Activated T-helper 2 cell treated with anti-CD3 and anti-CD28 coated beads, Interferon-gamma antibody, Interleukin-2, Interleukin-4, amounts not matched to agents 10 μg/mL and 5 μg/mL and 100 μg/mL, durations not matched to agents 14 hours and 24 hours and 36 hours (primary cell): ENCODE measurements at places on chromosomes 12 and 14.

DNA sequence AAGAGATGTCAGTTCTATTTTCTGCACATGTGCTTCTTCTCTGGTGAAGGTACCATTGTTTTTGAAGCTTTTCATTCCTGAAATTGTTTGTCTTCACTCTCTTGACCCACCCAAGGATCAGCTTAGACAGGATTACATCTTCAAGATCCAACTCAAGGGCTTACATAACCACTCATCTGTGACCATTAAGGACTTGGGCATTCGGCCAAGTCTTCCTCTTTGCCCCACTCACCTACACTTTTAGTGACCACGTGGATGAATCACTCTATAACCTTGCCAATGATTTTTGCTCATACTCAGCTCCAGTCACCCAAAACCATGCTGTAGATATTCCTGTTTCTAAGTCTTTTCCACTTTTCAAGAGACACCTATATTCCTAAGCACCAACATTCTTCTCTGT, 36.5 kb upstream of the SSTR1 start:
- DNase-seq: no peak

GRCh38 chr14:69610020-69610873, 1.1 kb upstream of the SUSD6 start:
- DNase-seq: no peak

- peak; percentile 57 for DNase-seq
These were observed 65.0 kb downstream of the SETD3 start for GRCh38 chr14:99415496-99416281.

GRCh38 chr12:32249777-32250176, 143.1 kb downstream of the BICD1 start:
- DNase-seq: no peak

DNA sequence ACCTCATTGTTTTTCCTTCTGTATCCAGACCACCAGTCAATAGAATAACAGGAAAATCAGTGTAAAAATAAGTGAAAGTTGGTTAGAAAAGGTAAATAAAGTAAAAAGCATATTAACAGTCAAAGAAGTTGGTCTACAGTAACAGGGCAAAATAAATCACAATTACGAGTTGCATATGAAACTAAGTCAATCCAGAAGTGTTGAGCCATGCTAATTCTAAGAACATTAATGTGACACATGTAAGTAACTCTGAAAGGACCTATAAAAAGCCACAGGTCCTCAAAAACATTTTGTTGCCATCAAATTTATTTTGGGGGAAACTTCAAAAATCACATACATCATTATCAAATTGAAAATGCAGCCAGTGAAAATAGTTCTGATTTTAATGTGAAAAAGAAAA, 56.4 kb downstream of the LRP6 start:
- DNase-seq: no peak

GRCh38 chr14:53494587-53494986, 341.5 kb upstream of the DDHD1 start:
- no peak for DNase-seq

- no peak for DNase-seq
These were observed 10.1 kb downstream of the PCNX4 start for GRCh38 chr14:60101786-60102185.

DNA sequence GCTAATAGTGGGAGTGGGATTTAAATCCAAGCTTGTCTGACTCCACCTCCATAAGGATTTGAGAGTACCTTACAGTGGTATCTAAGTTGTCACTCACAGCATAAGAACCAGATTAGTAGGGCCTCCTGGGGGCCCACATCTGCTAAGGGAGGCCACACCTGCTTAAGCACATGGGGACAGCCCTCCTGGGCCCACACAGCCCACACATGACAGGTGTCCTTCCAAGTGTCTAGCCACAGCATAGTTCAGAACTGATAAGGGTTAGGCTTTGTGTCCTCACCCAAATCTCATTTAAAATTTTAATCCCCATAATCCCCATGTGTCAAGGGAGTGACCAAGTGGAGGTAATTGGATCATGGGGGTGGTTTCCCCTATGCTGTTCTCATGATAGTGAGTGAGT, 186.0 kb upstream of the HMGA2 start:
- DNase-seq: no peak

DNA sequence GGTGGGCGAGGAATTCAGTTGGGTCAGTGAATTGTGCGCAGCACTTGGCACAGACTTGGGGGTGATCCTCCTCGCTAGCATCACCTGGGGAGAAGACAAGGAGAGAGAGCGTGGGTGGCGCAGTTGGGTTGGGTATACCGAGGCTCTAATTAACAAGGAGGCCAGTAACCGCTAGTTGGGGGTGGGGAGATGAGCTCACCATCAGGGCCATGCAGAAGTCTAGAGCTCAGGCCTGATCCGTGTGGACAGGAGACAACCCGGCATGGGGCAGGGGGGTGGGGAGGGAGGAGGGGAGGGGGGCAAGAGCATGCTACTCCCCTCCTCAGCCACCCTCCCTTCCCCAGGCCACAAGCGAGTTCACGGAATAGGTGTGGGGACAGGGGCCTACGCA, 580 bp downstream of the SALL2 start:
- DNase-seq: no peak

GRCh38 chr12:69120354-69120753, 119.0 kb upstream of the CPSF6 start:
- no peak for DNase-seq

DNA sequence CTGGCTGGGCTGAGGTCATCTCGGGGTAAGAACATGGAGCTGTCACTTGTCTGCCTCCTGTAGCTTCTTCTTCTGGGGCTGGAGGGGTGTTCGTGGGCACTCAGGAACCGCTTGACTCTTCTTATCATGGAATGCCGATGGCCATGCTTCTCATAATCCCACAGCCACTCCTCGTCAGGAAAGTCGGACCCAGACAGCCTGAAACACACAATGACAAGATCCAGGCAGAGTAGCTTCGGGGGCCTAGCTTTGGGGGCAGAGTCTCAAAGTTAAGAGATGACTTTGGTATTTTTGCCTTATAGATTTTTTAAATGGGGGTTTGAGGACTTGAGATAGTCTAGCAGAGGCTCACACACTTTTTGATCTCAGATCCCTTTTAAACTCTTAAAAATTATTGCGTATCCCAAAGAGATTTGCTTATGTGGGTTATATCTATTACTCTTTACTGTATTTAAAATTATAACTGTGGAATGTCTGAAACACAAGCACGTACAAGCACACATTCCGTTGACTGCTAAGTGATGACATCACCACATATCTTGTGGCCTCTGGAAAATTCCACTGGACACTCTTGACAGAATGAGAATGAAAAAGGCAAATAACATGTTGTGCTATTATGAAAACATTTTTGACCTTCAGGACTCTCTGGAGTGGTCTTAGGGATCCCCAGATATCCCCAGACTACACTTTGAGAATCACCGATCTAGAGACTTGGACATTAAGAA, 43.3 kb downstream of the BEST3 start:
- no peak for DNase-seq

- no peak for DNase-seq
These were observed 348.5 kb upstream of the TBX3 start for GRCh38 chr12:115032521-115032920.

- no peak for DNase-seq
These were observed 42.0 kb upstream of the A2ML1 start for GRCh38 chr12:8780389-8780788.

DNA sequence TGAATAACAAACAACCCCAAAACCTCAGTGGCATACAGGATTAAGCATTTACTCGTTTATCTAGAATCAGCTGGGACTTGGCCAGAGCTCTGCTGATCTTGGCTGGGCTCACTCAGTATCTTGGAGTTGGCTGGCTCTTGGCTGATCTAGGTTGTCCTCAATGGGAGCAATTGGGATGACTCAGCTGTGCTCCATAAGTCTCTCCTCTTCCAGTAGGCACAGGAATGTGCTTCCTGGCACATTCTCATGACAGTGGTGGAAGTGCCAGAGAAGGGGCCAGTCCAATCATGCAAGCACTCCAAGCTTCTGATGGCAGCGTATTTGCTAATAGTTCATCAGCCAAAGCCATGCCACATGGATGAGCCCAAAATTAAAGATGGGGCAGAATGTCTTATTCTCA, 41.7 kb upstream of the ANO4 start:
- no peak for DNase-seq

DNA sequence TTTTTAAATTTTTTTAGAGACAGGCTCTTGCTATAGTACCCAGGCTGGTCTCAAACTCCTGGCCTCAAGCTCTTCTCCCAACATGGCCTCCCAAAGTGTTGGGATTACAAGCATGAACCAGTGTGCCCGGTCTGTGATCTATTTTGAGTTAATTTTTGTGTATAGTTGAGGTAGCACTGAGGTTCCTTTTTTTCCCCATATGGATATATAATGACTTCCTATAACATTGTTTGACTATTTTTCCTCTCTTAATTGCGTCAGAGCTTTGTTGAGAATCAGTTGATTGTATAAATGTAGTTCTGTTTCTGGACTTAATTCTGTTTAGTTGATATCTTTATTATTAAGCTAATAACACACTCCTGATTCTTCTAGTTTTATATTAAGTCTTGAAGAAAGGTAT, 8.6 kb upstream of the M6PR start:
- DNase-seq: no peak

GRCh38 chr12:92261692-92262091, 116.0 kb upstream of the BTG1 start:
- DNase-seq: no peak

DNA sequence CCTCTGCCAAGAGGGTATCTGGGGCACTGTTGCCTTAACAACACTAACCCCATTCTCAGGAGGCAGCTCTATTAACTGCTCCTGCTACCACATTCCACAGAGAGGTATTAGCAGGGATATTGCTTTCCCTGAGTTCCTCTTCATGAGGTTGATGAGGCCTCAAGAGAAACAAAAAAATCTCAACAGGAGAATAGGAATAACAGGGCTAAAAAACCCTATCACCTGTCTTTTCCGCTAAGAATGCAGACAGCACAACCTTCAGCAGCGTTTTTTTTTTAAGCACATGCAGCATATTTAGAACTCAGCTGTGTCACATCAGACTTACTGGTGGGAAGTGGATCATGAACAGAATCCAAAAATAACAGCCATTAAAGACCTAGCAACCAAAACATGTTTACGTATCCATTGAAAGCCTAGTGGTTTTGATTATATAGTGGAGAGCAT, 29.2 kb downstream of the ATF7 start:
- DNase-seq: no peak

- DNase-seq: no peak
These were observed 76.4 kb upstream of the ANO4 start for GRCh38 chr12:100718187-100718586.

- no peak for DNase-seq
These were observed 92.7 kb upstream of the RESF1 start for GRCh38 chr12:31866523-31866922.

DNA sequence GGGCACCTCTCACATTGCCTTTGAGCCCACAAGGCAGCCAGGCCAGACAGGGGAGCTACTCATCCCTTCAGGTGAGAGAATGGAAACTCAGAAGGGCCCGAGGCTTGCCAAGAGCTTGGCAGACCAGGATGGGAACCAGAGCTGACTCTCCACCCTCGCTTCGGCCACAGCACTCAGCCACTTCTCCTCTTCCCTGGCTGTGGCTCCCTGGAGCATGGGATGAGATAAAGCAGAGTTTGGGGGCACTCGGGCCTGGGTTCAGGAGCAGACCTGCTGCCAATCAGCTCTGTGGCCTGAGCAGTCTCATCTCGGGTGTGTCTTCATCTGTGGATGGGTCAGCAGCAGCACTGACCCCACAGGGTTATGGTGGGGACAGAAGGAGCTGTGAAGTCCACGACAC, 20.0 kb upstream of the CCDC85C start:
- no peak for DNase-seq

- DNase-seq: no peak
These were observed 584.2 kb downstream of the DIO2 start for GRCh38 chr14:79627058-79627457.

GRCh38 chr12:52316701-52317100, 4.5 kb downstream of the KRT83 start:
- no peak for DNase-seq

DNA sequence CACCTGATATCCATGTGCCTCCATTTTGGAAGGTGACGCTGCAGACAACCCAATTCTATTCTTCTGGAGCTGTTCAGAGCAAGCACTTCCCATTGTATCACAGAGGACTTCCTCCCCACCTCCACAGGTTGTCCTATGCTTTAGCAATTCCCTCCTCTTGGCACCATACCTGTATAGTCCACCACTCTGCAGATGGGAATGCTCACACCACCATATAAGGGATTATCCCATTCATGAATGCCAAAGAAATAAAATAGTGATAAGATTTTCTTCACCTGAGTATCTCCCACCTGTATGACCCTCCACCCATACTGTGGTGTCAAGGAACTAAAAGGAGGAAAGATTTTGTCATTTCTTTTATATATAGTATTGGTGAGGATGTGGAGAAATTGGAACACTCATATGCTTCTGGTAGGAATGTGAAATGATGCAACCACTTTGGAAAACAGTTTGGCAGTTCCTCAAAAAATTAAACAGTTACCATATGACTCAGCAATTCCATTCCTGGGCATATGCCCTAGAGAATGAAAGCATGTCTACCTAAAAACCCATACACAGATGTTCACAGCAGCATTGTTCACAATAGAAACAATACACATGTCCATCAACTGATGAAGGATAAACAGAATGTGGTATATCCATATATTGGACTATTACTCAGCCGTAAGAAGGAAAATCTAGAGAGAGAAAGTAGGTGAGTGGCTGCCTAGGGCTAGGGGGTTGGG, 75.2 kb downstream of the FIGNL2 start:
- no peak for DNase-seq

DNA sequence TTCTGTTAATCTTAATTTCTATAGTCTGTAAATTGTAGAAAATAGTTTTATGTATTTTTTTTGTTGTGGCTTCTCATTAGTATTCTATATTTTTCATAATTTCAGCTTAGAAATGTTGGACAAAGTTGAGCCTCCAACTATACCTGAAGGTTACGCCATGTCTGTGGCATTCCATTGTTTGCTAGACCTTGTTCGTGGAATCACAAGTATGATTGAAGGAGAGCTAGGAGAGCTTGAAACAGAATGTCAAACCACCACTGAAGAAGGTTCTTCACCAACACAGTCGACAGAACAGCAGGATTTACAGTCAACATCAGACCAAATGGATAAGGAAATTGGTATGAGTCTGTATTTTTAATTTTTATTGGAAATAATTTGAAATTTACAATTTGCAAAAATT, 65.7 kb downstream of the MON2 start:
- DNase-seq: no peak

- DNase-seq: no peak
These were observed 2.7 kb downstream of the CD4 start for GRCh38 chr12:6791931-6792520.
